Activated CD4-positive, alpha-beta T cell treated with anti-CD3 and anti-CD28 coated beads for 48 hours (primary cell): ENCODE measurements at places on chromosomes 12 and 14.

GRCh38 chr12:52132754-52133161, 53.3 kb downstream of the SMIM41 start:
- no peak for DNase-seq

DNA sequence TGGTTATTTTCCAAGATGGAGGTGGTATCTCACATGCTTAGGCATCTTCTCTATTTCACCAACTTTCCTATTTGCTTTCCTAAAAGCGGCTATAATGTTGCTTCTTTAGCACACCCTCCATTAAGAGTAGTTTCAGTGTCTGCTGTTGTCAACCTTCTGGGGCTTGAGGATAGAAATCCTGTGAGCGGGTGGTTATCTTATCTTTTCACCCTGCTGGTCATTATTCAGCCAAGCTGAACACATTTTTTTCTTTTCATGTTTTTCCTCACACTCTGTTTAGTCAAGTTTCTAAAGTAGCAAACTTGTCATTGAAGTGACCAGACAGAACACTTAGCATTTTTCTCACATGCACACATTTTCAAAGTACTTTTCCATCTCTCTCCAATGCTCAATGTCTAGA, 104.5 kb downstream of the SLC8A3 start:
- DNase-seq, result no peak

DNA sequence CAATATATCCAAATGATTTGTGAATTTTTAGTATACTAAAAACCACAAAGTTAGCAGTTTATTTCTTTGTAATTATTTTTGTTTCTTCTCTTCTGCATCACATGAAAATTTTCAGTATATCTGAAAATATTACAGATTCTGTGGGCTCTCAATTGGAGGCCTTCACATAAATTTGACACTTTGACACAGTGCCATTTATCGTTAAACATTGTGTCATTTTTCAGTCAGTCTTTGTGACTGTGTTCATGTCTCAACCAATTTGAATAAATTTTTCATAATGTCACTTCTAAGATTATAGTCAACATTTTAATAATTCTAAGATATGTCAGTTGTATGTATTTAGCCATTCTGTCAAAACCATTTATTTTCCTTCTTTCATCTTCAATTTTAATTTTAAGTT, 1303.0 kb downstream of the LRFN5 start:
- DNase-seq, result no peak

DNA sequence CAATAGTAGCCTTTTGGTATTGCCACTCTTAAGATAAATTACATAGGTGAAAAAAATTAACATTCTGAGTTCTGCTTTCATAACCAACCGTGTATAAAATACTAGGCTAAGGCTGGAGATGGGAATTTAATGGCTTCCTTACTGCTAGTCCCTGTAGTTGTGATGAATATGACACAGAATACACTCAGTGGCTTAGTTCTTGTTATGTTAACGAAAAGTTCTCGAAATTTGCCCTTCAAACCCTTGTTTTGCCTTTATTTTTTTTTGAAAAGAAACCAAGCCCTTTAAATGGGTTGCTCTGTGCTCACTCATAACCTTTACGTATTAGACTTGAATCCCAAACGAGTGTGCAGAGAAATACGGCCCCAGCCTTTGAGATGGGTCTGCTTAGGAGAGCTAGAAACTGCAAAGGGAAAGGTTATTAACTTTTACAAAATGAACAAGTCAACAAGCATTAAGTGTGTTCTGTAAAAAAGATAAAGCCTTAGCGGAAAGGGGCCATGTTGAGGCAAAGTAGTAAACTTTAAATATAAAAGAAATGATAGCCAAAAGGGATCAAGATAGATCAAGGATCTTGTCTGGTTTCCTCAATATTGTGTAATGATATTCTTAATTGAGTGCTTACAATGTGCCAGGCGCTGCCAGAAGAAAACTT, 1.7 kb downstream of the NUDT4 start:
- no peak for DNase-seq

GRCh38 chr14:75515629-75515996, 6.7 kb upstream of the BATF start:
- DNase-seq, result no peak

DNA sequence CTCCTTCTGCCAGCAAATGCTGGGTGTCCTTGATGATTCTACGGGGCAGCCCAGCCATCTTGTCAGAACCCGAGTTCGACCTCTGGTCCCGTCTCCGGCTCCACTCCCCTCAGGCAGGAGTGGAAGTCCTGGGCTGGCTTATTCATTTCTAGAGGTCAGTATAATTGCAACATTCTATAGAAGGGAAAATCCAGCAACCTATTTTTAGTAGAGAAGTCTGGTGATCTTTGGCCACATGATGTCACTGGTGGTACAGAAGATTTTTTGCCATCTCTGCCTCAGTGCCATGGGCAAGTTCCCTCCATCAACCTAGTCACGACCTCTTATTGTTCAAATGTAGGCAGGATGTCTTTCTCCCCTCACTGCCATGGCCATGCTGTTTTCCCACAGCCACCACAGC, 22.4 kb downstream of the OR10G2 start:
- DNase-seq, result no peak

GRCh38 chr12:110684312-110684836, 4.5 kb downstream of the HVCN1 start:
- no peak for DNase-seq

GRCh38 chr14:97301931-97302559, 504.9 kb downstream of the VRK1 start:
- DNase-seq, result no peak

DNA sequence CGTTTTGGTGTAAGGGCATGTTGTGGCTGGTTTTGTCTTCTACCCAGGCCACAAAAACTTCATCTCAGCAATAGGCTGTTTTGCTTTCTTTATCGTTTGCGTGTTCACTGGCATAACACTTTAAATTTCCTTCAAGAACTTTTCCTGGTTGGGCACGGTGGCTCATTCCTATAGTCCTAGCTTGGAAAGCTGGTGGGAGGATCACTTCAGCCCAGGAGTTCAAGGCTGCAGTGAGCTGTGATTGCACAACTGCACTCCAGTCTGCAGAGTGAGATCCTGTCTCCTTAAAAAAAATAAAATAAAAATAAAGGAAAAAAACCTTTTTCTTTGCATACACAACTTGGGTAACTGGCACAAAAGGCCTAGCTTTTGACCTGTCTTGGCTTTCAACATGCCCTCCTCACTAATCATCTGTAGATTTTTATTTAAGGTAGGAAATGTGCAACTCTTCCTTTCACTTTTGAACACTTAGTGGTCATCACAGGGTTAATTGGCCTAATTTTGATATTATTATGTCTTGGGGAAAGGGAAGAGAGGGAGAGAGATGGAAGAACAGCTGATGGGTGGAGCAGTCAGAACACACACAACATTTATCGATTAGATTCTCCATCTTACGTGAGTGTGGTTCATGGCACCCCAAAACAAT, 78.9 kb upstream of the PSMA6 start:
- DNase-seq, result no peak

DNA sequence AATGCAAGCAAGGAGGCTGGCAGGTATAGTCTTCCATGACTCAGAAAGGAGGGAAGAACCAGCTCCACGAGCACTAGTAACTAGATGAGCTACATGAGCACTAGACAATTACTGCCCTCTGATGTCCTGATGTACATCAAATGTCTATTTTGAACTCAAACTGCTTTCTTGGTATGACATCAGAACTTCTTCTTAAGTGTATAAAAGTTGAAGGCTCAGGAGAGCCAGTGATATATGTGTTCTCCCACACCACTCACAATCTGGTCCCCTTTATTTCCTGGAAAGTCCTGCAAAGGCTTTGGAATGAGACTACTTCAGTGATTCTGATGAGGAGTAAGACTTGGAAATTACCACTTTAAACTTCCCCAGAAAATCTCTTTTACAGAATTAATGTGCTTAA, 18.5 kb upstream of the DHRS7 start:
- no peak for DNase-seq

GRCh38 chr14:76551906-76552305, 176.0 kb downstream of the ESRRB start:
- DNase-seq, result no peak

DNA sequence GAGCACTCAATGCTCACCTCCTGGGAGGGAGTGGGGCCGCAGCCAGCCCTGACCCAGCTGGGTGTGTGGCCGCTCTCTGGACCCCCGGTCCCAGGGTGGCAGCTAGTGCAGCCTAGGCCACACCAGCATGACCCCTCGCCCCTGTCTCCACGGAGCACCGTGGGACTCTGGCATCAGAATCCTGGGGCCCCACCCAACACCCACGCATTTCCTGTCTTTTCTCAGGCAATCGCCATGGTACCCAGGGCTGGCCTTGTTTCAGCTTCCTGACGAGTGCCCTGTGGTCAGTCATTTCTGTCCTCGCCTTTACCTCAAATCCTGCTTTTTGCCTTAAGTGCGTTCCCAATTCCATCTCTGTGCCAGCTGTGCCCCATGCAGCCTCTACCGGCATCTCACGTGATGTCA, 15.9 kb downstream of the PACS2 start:
- peak; percentile 24 for DNase-seq

- no peak for DNase-seq
These were observed 390.5 kb upstream of the CLEC14A start for GRCh38 chr14:38646391-38646790.

DNA sequence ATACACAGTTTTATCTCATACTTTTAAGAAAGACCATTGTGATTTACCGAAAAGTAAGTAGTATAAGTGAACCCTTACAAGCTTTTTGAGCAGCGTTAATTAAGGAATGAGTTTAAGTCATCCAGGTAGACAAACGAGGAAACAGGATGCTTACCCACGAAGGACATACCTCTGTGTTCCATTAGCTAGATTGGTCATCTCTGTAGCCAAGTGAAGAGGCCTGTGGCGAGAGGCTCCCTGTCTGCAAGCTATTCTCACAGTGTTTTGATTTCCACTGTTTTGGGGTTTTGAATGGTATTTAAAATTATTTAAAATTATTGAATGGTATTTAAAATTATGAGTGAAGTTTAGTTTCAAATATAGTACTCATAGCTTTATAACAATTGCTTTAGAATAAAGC, 342.1 kb upstream of the RGS6 start:
- DNase-seq, result no peak

- DNase-seq, result no peak
These were observed 25.9 kb downstream of the NFKBIA start for GRCh38 chr14:35378425-35379233.

- no peak for DNase-seq
These were observed 59.1 kb downstream of the ANKRD9 start for GRCh38 chr14:102450206-102451063.

DNA sequence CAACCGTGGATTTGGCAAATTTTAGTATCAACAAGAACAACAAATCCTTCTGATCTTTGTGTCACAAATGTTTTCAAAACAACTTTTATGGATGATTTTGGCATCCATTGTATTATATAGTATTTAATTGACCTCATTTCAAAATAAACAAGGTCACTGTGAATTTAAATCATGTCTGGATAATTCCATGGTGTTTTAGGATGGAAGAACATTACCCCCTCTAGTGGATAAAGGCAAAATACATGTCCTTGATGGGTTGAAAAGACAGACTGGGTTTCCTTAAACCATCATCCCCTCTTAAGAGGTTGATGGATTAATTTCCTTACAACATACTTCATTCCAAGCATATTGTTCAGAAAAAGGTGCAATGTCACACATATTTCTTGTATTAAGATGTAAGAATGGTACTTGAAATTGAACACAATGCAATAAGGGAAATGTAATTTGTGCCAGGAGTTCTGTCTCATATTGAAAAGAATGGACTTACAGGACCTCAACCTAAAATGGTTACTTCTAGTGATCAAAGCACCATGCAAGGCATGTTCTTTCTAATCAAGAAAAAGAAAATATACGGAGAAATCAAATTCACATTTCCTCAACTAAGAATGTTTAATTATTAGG, 352.0 kb downstream of the BCAT1 start:
- DNase-seq, result no peak

DNA sequence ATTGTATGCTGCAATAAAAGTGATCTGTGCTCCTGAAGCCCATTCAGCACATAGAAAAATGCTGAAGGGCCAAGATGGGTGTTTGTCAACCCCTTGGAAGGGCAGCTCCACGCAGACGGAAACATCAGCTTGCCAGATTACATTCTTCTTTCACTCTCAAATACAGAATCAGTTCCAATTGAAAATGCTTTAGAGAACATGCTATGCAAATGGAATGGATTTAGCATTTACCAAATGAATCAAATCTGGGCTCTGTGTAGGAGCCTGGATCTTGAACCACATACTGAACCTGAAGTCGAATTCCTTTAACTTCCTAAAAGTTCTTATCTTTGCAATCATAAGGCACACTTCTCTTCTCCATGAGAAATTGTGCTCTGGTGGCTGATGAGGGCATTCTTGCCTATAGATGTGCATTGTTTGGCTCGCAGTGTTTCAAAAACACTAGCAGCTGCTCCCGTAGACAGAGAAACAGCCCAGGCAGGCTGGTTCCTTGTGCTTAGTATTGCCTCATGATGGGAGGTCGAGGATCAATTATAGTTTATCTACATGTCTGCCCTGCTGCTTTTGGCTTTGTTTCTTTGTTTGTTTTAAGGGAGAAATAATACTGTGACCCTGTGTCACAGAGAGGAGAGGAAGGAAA, 489.8 kb upstream of the FLRT2 start:
- DNase-seq, result no peak

DNA sequence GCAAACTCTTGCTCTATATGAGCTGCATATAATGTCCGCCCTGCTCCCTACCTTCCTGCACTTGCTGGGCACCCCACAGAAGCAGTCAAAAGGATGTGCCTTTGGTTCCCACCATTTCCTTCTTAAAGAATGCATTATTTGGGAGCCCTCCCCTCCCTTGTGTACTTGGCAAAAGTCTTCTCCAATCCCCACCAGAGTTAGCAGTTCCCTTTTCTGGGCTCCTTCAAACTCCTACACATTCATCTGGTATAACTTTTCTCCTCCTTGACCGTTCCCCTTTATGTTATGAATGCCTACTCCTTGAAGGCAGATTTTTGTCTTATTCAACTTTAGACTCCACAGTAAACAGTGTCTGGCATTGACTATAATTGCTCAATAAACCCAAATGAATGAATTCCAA, 27.8 kb downstream of the AREL1 start:
- no peak for DNase-seq

GRCh38 chr14:38507299-38507698, 251.4 kb upstream of the CLEC14A start:
- DNase-seq, result no peak

DNA sequence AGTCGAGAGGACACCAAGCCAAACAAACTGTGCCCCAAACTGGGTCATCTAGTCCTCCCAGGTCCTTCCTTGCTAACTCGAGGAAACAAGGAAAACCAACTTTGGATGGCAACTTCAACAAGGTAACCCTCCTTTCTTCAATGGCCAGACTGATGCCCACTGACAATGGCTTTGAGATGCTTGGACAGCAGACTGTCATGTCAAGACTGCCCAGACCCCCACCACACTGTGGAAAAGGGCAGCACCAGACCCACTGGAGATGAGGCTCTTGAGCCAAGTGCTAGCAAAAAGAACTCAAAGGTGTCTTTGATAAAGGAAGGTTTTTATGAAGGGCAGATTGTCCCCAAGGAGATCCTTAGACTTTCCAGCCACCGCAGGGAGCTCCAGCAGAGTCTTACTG, 9.0 kb upstream of the CDH24 start:
- no peak for DNase-seq

- DNase-seq, result no peak
These were observed 18.5 kb upstream of the PMCH start for GRCh38 chr12:102215992-102216691.

GRCh38 chr12:124490584-124491305, 76.7 kb downstream of the NCOR2 start:
- no peak for DNase-seq
